ENCODE measurements at places on chromosomes 16 and 17. TPM values are rescaled to one million over a fixed set of nuclear protein-coding genes. Genes with fewer than 3 reads are reported as not detected.

SALL1 gene
- not detected for total RNA-seq

ZNF263 gene
- 30.9 TPM for total RNA-seq

JPH3 gene
- not detected for total RNA-seq

DNA sequence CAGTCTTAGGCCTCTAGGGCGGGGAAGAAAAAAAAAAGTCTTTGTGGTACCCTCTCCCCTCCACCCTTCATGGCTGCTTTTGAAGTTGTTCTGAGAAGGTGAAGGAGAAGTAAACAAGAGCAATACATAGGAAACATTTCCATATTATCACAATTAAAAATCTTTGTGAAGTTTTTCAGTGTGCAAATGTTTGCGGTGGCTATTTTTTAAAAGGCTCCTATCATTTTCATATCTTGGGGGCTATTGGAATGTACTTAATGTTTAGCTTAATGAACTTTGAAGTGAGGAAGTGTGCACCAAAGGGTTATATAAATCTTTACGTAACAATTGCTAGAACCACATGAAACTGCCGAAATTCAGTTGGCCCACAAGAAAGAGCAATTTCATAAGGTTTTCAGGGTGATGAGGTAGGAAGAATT lies 7.6 kb downstream of the NOL11 start:
- no peak for DNase-seq

DNA sequence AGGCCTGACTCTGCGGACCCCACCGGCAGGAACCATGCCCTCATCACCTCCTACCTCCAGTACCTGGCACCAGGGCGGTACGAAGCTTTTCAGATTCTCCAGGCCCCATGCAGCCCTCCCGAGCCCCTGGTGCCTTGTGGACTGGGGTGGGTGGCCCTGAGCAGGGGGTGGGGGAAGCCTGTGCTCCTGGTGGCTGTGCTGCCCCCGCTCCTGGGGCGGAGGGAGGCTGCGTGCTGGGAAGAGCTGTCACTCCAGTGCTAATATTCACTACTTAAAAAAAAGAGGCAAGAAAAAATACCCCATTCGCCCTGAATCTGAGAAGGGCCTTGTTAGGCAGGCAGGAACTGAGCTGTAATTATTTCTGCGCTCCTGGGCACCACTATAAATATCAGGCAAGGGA lies 111.8 kb downstream of the ENGASE start:
- DNase-seq: no peak

DNA sequence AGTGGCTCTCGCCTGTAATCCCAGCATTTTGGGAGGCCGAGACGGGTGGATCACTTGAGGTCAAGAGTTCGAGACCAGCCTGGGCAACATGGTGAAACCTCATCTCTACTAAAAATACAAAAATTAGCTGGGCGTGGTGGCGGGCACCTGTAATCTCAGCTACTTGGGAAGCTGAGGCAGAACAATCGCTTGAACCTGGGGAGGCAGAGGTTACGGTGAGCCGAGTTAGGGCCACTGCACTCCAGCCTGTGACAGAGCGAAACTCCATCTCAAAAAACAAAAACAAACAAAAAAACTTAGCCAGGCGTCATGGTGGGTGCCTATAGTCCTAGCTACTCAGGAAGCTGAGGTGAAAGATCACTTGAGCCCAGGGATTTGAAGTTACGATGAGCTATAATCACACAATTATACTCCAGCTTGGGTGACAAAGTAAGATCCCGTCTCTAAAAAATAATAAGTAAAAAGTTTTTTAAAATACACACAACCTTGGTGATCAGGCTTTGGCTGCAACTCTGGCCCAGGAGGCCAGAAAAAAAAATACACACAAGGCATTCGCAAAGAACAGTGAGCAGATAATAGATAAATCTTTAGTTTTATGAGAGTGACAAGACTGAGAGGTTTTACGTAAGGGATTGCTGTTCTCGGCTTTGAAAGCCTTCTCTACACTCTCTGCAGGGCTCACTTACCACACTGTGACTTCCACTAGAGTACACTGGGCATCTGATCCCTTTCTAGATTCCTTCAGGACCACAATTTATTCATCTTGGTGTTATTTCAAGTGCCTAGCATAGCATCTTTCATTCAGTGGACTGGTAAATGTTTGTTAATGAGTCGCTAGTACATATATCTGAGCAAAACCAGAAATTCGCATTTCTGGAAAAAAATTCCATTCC lies 5.9 kb downstream of the GSPT1 start:
- DNase-seq: no peak

DNA sequence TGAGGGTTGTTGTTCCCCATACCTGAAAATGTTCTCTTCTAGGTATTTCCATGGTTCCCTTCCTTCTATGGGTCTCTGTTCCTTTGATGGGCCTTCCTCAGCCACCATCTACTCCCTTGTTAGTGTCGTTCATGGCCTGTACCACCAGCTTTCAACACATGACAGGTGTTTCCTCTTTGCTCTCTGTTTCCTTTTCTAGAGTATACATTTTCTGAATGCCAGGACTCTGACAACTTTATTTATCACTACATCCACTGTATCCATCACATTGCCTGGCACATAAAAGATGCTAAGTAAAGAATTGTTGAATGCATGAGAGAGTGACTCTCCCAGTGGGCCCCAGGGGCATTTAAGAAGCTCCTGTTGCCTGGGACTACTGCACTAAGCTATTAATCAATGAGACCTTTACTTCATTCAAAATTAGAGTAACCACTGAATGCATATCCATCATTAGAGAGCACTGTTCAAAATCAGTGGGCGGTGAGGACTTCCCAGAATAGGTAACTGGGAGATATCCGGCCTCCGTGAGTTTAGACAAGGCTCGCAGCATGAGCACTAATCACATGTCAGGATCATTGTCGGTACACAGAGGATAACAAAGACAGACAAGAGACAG lies 255.0 kb downstream of the CBLN1 start:
- no peak for DNase-seq

GRCh38 chr17:58305626-58306025 lies 23.0 kb downstream of the TSPOAP1 start:
- no peak for DNase-seq

DNA sequence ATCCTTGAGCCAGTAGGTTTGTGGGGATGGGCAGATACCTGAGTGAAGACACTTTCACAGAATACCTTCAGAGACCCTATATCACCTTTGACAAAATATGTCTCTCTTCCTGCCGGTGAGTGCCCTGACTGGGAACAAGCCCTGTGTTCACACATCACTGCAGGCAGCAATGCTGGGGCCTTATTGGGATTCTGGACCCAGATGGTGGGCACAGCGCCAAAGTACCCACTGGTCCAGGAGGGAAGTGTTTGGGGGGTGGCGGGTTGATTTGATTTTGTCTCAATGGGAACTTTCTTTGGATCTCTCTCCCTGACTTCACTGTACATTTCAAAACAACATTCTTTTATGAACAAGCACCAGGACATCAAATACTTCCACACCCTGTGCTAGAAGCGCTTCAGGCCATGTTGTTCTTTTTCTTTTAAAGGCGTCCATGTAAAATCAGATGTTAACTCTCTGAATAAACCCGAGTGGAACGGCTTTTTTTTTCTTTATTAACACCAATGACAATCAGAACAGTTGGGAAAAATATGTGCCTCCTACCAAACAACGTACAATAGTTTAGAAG lies 62.4 kb upstream of the AKTIP start:
- no peak for DNase-seq

DNA sequence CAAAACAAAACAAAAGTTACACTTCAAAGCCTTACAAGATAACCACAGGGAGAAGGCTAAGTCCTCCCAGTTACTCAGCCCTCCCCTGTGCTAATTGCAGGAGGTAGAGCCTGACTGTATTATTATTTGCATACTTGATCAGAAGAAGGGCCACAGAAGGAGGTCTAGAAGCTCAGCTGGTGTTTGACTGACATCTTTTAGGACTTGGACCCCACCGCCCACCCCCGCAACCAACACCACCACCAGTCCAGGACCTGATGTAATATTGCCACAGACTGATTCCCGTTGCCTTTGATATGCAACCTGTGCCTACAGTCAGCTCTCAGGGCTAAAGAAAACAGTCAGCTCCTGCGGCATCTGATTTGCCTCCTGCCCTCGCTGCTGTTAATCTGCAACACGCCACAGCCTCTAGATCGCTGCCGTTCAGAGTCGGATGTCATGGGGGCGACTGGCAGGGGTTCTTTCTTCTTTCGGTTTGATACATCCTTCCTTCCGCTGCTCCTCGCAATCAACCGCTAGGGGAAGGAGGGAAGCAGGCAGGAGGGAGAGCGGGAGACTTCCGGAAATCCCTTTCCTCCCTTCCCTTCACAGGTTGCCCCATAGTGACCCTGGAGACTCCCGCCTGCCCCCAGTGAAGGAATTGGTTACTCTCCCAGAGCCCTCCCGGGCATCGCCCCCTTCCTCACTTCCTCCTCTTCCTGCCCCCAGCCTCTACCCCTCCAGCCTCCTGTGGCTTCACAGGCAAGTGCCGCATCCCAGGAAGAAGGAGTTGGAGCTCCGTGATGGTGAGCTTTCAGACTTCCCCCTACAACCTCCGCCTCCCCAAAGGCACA lies 90.5 kb upstream of the SOX9 start:
- no peak for DNase-seq

Measured in MCF 10A (cell line).